SW 1271 (cell line): ENCODE measurements at places on chromosomes 12 and 14.

DNA sequence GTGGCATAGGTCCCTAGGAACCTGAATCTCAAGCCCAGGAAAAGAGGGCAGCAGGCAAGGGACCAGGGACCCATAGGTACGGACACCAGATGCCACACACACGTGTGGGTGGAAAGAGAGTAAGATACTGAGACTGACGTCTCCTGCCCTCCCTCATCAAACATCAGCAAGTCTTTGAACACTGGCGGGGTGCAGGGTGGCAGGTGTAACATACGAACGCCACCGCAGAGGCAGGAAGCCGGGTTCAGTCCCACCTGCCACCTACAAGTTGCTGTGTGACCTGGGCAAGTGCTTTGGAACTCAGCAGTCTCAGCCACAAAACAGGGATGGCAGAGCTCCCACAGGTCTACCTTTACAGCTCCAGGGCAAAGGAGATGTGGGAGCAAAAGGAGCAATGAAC is 11.1 kb downstream of the ACTN1 start:
- DNase-seq, result no peak

- no peak for DNase-seq
Observed at GRCh38 chr12:118711185-118711584, 270.2 kb upstream of the SRRM4 start.

DNA sequence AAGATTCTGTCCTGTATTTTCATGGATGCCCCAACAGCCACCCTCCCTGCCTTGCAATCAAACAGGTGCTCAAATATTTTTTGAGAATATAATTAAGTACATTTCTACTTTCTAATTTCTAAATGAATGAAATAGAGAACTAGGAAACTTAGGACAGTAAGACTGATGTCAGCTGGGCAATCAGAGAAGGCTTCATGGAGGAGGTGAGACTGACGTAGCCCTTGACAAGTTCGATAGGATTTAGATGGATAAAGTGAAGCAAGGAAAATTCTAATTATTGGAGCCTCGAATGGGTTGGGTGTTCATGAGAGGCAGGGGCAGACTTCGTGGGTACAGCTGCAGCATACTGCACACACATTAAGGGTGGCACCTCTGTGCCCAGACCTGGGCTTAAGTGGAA is 36.0 kb downstream of the NINJ2 start:
- DNase-seq, result no peak

DNA sequence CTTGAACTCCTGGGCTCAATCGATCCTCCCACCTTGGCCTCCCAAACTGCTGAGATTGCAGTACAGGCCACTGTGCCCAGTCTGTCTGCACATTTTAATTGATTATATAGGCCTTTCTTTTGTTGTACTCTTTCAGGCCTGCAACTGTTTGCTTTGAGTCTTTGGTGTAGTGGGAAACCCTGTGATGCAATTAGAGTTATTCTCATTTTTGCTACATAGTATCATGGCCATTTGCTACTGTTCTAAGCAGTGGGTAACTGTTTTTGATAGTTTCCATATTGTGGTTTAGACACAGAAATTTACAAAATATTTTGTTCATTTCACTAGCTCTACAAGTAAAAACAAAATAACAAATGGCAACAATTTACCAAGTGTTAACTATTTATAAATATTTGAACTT is 6.3 kb upstream of the TUBA1B start:
- DNase-seq, result no peak

DNA sequence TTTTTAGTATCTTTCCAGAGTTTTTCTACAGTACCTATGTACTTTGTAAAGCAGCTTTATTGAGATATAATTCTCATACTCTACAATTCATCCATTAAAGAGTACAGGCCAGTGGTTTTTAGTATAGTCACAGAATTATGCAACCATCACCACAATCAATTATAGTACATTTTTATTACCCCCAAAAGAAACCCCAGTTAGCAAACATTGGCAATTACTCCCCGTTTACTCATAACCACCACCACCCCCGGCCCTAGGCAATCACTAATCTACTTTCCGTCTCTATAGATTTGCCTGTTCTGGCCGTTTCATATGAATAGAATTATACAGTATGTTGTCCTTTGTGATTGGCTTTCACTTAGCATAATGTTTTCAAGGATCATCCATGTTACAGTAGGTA is 119.8 kb downstream of the KICS2 start:
- no peak for DNase-seq

GRCh38 chr14:104776481-104776880 is 19.1 kb downstream of the AKT1 start:
- no peak for DNase-seq

GRCh38 chr14:85276979-85277228 is 253.0 kb upstream of the FLRT2 start:
- DNase-seq, result no peak

DNA sequence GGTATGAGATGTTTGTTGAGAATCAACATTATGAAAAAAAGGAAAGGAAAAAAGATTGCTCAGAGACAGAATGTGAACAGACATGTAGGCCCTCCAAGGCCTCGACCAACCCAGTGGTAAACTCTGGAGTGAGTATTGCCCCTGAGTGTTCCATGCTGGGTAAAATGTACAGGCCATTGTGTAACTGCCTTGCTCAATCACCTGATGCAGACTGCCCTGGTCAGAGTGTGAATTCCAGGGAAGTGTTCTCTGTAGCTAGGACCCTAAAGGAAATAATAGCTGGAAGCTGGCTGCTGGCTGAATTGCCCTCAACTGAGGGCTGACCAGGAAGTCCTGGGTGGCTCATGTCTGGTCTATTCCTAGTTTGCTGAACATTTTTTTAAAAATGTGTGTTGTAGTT is 1081.4 kb upstream of the LRFN5 start:
- no peak for DNase-seq

DNA sequence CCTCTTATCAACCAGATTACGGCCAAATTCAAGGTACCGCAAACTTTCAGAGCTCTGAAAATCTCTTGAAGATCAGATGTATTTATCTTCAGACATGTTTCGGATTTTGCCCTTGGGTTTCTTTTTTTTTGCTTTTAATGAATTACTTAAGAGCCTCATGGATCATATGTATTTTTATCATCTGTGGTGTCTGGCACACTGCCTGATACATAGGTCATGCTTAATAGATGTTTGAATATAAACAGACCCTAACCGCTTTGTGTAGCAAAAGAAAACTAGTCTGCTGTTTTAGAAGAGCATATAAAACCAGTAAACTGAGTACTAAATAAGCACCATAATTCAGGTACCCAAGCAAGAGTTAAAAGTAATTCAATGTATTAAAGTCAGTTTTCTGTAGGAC is 20.1 kb upstream of the TBK1 start:
- no peak for DNase-seq

DNA sequence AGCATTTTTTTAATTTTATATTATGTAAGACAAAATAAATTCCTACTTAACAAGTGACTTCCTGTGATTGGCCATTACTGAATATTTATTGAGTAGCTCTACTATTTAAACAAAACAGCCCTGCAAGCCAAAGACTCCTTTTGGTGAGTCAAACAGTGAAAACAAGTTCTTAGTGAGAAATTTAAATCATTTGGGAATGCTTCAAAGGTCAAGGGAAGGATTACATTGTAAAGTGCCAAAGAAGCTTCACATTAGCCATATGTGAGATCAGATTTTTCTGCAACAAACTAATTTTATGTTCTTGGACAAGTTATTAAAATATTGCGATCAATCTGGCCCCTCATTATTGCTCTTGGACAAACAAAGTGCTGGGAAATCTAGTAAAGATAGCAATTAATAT is 795.4 kb upstream of the MGAT4C start:
- no peak for DNase-seq

GRCh38 chr12:124898923-124899294 is 15.5 kb downstream of the UBC start:
- no peak for DNase-seq

DNA sequence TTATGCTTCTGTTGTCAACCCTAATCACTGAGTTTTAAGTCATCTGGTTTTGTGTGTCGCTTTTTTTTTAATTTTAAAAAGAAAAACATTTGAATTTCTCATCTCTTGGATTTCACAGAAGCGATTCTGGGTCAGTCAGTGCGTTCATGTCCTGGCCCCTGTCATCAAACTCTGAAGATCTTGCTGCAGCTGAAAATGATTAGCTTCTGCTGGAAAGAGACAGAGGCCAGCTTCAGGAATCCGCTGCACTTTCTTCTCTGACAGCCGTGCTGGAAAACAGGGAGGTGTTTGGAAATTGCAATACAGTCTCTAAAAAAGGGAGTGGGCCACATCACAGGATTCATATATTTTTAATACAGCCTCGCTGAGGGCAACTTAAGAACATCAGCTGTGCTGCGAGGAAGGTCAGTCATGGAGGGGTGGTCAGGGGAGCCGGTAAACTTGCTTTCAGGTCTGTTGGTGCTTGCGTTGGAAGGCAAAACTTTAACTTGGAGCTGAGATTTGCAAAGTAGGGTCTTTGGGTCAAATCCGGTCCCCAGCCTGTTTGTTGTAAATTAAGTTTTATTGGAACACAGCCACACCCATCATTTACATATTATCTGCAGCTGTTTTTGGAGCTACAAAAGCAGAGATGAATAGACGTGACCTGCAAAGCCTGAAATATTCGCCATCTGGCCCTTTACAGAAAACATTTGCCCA is 190.8 kb downstream of the AACS start:
- DNase-seq, result no peak

DNA sequence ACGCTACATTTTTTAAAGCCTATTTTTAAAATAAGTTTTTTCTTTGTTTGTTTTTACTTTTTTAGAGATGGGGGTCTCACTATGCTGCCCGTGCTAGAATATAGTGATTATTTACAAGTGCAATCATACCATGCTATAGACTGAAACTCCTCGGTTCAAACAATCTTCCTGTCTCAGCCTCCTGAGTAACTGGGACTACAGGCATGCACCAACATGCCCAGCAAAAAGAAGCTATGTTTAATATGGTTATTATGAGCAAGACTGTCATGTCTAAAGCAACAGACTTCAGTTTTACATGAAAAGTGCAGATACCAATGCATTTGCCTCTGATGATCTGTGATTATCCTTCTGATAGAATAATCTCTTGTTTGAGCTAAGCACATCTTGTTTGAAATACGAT is 45.6 kb upstream of the SGPP1 start:
- DNase-seq, result no peak

DNA sequence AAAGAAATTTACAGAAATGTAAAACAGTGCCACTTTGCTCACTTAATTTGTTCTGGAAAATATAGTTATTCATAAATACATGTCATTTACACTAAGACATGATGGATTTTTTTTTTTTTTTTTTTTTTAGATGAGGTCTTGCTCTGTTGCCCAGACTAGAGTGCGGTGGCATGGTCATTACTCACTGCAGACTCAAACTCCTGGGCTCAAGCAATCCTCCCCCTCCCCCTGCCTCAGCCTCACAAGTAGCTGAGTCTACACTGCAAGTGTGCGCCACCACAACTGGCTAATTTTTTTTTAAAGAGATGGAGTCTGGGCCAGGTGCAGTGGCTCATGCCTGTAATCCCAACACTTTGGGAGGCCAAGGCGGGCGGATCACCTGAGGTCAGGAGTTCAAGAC is 101.2 kb downstream of the PPP2R5C start:
- no peak for DNase-seq

- DNase-seq, result no peak
Observed at GRCh38 chr14:84670796-84671195, 859.1 kb upstream of the FLRT2 start.

DNA sequence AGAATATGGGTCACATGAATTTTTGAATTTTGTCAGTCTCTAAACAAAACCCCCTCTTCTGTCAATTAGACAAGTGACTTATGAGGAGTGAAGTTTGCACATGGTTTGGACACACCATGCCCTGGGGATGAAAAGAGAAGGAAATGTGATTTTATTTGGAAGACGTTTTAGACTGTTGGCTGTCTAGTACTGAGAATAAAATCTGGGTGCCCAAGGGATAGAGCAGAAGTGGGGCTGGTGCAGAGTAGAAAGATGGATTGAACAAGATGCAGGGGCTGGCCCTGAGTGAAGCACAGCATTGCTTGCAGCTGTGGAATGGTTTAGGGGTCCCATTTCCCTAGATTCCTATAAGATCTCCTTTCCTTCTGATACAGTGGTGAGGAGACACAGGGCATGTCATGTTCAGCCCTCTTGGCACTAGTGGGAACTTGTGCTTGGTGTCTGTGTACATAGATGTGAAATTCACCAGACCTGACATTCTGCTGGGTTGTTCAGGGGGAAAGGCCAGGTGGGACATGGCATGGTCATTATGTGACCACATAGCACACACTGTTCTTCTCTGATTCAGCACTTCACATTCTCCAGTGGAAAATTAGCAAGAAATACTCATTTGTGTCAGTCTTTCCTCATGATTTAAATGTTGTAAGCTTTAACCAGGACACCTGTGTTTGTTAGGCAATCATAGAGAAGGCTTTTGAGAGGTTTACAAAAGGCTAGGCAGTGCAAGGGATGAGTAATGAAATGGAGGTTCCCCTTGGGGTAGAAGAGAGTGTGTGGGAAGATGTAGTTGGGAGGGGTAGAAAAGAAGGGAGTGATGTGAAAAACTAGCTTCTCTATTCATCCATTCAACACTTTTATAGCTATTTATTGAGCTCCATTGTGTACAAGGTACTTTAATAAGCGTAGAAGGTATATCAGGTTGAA is 202.3 kb upstream of the IGF1 start:
- DNase-seq, result no peak

DNA sequence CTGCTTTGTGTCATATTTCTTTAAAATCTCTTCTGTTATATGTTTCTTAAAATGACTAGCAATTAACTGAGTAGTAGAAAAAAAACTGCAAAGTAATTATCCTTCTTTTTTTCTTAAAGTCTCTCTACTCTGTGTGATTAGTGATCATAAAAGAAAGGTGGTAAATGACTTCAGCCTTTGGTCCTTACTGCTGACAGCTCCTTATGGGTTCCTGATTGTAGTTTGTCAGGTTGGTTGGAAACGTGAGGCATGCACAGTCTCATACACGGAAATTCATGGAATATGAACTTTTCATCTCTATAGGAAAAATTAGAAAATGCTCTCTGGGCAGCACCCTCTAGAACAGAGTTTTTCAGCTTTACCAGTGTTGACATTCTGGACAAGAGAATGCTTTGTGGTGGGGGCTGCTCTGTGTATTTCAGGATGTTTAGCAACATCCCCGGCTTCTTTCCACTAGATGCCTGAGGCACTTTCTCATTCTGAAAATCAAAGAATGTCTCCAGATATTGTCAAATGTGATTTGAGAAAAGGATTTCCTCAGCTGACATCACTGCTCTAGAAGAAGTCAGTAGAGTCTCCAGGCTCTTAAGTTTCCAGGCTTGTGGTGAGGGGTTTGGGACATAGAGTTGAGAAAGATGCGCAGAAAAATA is 121.0 kb downstream of the PIK3C2G start:
- DNase-seq, result no peak

DNA sequence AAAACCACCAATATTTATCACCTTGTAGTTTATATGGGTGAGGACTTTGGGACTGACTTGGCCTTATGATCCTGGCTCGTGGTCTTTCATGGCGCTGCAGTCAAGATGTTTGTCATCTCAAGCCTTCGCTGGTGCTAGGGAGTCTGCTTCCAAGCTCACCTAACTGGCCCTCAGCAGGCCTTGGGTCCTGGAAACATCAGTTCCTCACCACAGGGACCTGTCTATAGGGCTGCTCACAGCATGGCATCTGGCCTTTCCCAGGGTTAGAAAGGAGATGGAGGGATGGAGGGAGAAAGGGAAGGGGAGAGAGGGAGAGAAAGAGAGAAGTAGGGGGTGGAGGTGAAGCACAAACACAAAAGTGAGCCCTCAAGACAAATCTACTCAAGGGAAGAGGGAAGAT is 31.7 kb downstream of the VCPKMT start:
- DNase-seq, result no peak

- no peak for DNase-seq
Observed at GRCh38 chr12:47964106-47964728, 821 bp downstream of the TMEM106C start.
